ENCODE measurements at places on chromosomes 4 and X.

GRCh38 chr4:27218013-27218412, 357.4 kb downstream of the STIM2 start:
- no peak for DNase-seq

DNA sequence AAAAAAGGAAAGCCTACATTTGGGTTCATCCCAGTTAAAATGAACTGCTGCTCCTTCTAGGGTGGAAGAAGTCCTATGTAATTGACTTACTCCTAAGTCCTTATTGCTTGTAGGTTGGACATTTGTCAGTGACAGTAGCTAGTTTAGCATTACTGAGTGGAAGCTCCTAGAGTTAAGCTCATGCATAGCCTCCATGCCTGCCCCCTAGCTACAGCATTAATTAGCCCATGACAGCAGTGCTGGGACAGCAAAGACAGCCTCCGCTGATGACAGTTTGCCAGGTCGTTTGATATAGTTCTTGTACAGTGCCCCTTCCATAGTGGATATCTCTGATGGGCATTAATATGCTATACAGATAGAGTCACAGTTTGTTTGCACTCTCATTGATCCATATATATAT, 18.7 kb upstream of the GALNTL6 start:
- DNase-seq: no peak

DNA sequence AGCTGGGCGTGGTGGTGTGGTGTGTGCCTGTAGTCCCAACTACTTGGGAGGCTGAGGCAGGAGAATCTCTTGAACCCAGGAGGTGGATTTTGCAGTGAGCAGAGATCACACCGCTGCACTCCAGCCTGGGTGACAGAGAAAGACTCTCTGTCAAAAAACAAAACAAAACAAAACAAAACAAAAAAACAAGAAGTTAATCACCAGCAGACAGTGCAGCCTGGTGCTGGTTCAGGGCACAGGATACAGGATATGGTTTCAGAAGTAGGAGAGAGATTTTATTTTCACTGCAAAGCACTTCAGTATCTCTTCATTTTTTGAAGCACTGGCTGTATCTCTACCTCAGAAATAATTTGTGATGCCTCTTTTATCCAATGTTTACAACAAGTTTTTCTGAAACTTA, 1222.9 kb upstream of the PRKX start:
- DNase-seq: no peak

DNA sequence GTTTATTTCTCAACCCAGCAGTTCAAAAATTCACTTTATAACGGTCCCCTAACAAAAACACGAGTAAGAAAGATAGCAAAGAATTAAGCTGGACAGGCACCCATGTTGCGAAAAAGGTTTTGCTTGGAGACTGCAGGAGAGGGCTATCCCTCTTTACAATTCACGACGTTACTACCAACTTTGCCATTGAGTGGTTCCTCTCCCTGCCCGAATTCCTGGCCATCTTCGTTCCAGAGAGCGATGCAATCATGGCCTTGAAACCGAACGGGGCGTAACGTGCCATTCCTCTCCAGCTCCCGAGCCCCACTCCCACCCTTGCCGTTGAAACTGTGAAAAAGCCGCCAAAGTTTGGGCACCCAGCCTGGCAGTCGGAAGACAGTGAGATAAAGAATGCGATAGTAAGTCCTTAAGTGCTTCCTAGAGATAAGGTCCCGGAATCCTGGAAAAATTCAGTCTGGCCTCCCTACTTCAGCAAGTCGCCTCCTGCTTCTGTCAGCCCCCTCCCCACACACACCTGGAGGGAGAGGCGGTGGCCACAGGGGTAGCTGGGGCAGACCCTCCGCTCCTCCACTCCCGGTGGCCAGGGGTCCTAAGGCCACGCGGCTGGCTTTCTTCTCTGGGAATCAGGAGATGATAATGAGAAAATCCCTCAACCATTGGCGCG, 65.2 kb downstream of the FBXO8 start:
- DNase-seq: no peak

GRCh38 chr4:119647558-119647957, 19.0 kb upstream of the PDE5A start:
- DNase-seq: no peak

GRCh38 chr4:8907596-8908205, 36.1 kb upstream of the HMX1 start:
- peak; percentile 32 for DNase-seq

DNA sequence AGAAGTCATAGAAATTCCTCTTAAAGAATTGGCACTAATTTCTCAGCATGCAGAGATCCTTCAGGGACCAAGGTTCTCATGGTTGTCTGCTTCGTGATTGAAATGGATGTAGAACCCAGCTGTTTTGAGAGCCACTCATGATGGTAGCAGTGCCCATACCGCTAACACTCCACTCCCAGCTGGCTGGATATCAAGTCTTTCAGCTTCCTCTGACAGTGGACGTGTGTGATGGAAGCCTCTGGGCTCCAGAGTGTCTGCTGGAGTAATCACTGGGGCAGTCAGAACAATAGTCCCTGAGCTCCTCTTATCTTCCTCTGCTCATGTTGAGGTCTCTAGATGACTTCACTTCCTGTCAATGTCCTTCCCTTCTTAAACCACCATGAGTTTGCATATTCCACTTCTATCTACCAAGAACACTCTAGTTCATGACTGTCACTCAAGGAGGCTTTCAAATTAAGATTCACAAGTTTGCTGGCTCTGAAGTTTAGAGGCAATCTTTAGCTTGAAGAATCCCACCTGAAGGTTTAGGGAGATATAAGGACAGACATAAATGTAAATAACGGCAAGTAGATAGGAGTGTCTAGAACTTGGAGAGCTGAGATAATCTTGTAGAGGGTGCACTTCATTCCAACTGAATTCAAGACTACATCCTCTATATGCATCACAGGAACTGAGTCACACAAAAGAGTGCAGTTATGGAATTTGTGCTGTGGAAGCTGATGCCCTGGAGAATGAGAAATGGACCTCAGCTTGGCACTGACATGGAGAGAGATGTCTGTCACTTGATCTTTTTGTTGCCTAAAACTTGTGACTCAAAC, 64.5 kb upstream of the WDR1 start:
- no peak for DNase-seq

- DNase-seq: no peak
These were observed 32.5 kb downstream of the COX18 start for GRCh38 chr4:73037057-73037456.

- DNase-seq: no peak
These were observed 29.3 kb downstream of the CRMP1 start for GRCh38 chr4:5863461-5864113.

- peak; percentile 54 for DNase-seq
These were observed 1.6 kb downstream of the LONRF3 start for GRCh38 chrX:118975831-118976598.

- DNase-seq: no peak
These were observed 40.5 kb upstream of the PRKG2 start for GRCh38 chr4:81255524-81255923.

- DNase-seq: no peak
These were observed 132.4 kb downstream of the MAGEC1 start for GRCh38 chrX:142036116-142036515.

DNA sequence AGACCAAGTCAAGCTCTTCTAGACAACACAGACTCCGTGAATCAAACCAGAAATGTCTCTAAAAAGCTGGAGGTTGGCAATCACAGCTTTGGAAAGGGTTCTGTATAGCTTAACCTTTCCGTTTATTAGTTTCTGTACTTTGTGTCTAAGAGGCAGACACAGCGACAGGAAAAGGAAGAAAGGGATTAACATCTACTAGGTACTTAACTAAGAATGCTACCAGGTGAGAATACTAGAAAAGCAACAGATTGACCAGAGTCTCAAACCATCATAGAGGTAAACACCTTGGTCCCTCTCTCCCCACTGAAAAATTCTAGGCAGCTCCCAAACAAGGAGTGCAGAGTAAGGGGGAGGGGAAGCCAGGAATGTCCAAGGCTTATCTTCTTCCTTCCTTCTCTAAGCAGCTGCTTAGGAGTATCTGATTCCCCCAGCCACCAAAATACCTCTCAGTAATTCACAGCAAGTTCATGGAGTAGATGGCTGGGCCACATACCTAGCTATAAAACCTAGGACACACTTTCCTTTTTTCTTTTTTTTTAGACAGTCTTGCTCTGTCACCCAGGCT, 80.8 kb downstream of the APBB2 start:
- DNase-seq: no peak

GRCh38 chrX:17622331-17622730, 115.0 kb upstream of the SCML1 start:
- DNase-seq: no peak

DNA sequence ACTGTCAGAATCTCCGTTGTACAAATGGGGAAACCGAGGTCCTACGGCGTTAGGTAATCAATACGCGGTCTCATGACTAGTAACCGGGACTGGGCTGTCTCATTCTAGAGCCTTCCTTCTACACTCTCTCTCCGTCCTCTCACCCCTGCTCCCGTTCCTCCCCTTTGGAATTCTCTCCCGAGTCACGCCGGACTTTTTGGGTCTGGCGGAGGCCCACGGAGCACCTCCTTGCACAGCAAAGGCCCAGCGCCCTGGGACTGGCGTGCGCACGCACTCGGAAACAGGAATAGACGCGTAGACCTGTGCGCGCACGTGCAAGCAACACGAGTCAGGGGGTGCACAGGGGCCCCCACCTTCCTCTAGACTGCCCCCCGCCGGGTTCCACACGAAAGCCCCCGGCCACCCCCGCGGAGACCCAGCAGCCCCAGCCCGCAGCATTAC, 361 bp downstream of the QDPR start:
- no peak for DNase-seq

- no peak for DNase-seq
These were observed 7.8 kb upstream of the CTAG2 start for GRCh38 chrX:154661170-154661569.

DNA sequence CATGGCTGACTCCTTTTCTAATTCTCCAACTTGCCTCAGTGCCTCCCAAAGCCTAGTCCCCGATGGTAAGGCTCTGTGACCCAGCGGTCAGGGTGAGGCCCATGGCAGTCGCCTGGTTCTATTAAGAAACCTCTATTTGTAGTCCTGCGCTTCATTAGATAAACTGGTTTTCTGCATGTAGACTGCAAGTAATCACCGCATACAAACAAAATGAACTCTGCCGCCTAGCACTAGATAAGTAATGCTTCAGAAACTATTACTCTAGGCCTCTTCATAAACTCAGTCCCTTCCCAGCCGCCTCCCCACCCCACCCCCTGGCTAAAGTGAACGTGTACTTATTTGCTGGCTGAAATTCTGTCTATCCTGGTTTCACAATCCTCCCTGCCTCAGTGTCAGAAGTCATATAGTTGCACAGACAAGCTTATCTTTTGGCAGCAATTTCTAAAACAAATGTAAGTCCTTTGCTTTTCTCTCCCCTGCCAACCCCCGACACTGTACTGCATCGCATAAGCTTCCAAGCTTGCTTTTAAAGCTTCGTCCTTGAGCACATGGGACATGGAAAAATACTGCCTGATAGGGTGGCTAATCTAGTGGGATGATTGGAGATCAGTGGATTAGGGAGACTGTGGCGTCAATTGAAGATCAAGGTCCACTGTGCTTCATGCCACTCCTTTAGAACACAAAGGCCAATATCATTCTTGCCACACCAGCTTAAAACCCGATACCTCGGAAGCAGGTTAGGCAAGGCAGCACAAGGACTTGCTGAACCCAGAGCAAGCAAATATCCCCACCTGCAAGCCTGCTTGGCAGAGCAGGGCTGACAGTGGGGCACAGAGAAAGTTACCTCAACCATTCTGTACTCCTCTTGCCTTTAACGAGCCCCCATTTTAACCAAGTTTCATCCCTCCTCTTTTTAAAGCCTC, 125.8 kb downstream of the IRF2 start:
- no peak for DNase-seq

- no peak for DNase-seq
These were observed 151.3 kb downstream of the USP46 start for GRCh38 chr4:52507774-52508173.

DNA sequence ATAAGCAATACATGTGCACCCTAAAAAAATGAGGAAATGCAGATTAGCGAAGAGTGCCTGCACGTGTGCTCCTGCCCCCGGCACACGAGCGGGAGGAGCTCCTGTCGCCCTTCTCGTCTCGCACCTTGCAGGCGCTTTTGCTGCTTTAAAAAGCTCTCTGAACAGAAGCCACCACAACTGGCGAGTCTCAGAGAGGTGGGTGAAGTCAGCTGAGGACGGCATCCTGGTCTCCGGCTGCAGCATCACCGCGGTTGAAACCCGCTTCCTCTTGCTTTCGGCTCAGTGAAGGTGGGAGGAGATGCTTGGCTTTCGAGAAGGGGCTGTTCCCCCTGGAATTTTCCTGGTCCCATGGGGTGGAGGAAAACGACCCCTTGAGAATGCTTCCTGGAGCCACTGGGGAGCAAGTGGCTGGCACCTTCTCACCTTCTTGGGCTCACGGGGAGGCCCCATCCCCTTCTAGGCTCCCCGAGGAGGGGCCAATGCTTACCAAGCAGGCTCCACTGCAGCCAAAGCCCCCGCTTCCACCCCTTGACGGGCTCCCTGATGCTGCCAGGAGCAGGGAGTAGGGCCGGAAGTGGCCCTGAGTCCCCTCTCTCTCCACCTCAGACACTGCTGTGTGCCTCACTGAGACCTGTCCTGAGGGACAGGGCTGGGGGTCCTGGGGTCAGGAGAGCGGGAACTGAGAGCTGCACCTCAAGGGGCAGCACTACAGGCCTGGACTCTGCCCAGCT, 29.2 kb upstream of the MXD4 start:
- peak; percentile 44 for DNase-seq

DNA sequence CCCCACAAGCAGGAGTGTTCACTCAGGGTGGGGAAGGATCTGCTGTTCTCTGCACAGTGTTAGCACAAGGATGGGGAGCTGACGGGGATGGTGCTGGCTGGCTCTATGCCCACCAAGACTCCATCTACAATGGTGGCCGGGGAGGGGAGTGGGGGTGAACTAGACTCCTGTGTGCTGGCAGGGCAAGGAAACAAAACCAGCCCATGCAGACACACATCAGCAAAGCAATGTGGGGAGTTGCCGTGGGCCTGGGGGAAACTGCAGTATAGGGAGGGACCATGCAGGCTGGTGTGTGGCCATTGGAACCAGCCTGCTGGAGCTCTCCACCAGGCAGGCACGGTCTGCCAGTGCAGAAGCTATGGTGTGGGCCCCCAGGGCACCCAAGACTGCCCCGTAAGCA, 195.1 kb downstream of the PWWP3B start:
- no peak for DNase-seq

GRCh38 chr4:186020793-186021407, 48.1 kb upstream of the TLR3 start:
- peak; percentile 20 for DNase-seq

GRCh38 chrX:39983715-39984114, 114.0 kb downstream of the BCOR start:
- no peak for DNase-seq

- DNase-seq: no peak
These were observed 331.1 kb downstream of the GPAT3 start for GRCh38 chr4:83866834-83867621.

- no peak for DNase-seq
These were observed 275.0 kb upstream of the CLNK start for GRCh38 chr4:10959586-10959985.
